GM12878 (cell line): ENCODE measurements at places on chromosomes 16 and 17.

GRCh38 chr17:1629504-1630310, 1.1 kb upstream of the SLC43A2 start:
- DNase-seq, result no peak

GRCh38 chr16:21279501-21279900, 1.4 kb upstream of the CRYM start:
- DNase-seq, result no peak

DNA sequence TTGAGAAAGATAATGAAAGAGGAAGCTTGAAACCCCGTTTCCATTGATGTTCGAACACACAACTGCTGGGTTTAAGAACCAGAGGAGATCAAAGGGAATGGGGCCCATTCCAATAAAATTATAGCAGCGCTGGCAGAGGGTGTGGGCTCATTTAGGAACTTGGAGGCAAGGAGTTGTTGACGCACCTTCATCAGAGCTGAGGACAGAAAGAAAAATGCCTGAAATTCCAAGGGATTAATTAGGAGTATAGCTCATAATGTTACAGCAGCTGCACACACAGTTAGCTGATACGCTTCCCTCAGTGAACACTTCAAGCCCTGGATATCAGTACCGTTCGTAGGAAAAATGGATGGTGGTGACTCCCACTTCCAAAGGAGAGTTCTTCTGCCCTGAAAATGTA, 127.2 kb downstream of the AXIN2 start:
- DNase-seq, result no peak

DNA sequence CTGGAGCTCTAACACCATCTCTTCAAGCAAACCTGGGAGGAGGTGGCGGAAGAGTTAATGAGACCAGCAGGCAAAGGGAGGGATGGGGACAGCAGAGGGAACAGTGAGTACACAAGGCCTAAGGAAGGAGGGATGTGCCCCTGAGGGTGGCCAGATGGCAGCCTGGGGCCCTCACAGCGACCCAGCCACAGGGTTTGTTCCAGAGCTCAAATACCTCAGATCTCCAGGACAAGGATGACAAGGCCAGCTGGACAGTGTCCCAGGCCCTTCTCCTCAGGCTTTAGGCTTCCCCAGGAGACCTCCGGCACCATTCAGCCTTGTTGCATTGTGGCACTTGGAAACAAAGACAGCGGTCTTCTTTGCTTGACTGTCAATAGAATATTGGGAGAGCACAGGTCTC, 14.9 kb downstream of the CDIP1 start:
- DNase-seq, result no peak

DNA sequence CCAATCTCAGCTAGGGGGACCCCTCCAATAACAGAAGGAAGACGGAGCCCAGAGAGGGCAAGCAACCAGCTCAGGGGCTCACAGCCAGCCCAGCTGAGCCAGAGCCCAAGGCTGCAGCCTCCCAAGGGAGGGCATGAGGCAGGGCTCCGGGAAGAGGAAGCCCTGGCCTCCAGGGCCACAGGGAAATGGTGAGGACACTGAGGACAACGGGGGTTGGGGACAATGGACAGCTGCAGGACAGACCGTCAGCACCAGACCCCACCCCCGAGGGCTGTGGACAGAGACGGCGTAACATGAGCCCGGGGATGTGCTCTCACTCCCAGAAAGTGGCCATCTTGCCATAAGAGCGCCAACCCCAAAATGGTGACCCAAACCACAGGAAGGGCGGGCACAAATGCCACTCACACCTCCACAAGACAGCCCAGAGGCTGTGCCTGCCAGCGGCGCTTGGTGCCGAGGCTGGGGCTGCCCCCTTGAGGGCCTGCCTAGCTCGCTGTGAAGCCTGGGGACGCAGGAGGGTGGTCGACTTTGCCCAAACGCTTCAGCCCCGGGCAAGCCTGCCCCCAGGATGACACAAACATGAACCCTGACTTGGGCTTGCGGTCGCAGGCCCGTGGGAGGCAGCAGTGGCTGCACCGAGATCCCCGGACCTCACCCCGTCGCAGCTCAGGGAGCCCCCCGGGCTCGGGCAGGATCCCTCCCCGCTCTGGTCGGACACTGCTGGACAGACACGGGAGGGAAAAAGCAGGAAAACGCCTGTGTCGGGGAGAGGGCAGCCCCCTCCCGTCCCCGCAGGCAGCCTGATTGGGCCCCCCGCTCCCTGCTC, 10.5 kb downstream of the PIMREG start:
- no peak for DNase-seq

- no peak for DNase-seq
Measured at GRCh38 chr17:9729735-9730420, 61.5 kb downstream of the DHRS7C start.

DNA sequence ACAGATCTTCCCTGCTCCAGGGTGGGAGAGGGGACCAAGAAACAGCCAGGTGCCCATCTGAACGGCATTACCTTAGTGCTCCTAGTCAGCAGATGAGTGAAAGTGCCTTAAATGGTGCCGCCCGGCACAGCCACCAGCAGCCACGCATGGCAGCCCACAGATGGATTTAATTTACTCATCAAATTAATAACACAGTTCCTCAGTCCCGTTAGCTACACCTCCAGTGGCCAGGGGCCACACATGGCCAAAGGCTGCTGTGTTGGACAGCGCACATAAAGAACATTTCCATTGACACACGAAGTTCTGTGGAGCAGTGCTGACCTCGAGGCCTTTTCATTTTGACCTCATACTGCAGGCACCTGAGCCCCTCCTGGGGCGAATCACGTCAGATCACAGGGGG, 166.3 kb downstream of the CMIP start:
- DNase-seq, result no peak

DNA sequence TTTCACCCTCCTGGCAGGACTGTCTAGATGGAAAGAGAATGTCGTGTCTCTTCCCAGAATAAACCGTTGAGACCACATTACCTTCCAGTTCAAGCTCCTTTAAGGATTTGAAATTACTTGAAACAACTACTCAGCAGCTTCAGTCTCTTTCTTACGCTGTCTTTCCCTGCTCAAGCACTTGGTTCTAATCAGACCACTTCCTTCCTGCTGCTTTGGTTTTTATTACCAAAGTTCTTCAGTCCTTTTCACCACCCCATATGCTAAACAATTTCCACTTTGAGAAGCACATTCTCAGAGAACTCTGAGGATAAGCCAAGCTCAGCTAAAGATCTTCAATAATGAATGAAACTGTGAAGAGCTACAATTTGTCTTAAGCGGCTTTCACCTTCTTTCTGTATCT, 105.4 kb downstream of the STX8 start:
- peak; percentile 25 for DNase-seq

DNA sequence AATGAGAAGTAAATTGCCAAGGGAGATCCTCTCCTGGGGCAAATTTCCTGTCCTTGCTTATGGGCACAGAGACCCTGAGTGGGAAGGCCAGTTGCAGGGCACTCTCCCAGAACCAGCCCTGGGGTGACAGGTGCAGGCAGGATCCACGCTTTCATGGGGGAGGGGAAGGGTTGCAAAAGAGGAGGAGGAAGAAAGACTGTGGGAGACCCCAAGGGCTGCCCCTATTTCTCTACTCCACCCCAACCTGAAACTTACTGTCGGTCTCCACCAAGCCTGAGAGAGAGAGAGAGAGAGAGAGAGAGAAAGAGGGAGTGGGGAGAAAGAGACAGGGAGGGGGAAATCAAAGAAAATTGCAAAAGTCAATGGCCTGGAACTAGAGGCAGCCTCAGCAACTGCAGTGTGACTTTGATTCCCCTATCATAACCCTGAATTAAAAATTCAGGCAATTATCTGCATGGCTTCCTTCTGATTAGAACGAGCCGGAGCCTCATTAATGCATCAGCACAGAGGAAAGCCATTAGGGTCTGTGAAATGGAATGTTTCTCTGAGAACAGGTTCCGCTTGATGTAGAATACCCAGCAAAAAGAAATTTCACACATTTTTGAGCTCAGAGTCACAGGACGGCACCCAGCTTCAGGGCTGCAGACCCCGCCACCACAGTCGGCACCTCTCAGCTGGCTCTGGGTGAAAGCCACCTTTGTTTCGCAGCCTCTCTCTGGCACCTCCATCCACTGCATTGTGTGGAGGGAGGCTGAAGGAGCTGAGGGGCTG, 45.1 kb upstream of the HNF1B start:
- no peak for DNase-seq

GRCh38 chr16:66580605-66581209, 1.4 kb downstream of the CMTM2 start:
- DNase-seq, result no peak

GRCh38 chr17:39702901-39703893, 3.3 kb downstream of the ERBB2 start:
- peak; percentile 25 for DNase-seq

GRCh38 chr17:791829-792228, 9.7 kb downstream of the MRM3 start:
- no peak for DNase-seq

DNA sequence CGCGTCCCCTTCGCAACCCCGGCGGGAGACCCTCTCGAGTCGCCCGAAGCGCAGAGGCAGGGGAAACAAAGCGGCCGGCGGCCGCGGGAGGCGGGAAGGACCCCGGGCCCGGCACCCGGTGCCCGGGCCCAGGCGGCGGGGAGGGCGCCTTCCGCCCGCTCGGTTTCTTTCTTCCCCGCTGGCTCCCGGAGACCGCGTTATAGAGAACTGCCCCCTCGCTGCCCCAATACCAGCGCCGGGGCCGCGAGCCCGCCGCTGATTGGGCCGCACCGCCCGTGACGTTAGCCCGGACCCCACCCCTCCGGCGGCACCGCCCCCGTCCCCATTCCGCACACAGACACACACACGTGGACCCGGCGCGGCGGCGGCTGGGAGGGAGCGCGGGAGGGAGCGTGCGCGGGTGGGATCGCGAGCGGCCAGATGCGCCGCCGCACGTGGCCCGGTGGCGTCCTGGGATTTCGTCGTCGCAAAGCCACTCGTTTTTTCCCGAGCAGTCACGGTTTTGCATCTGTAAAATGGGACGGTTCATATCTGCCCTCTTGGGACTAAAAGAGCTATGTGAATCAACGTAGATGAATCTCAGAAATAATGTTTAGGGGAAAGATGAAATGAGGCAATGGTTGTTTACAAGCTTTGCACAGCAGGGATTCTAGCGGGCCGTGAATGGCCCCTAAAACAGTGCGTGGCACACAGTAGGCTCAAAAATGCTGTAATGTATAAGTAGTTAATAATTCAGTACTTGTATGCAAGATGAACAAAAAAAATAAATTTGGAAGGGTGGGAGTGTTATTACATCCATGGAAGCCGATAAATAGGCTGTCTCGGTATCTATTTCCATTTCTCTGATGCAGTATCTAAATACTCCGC, at the start of gene EPOP:
TSS of gene EPOP (minus strand) at position 209 of the 867 bp plus-strand sequence. CDS start 462 bp downstream, outside the sequence.
- DNase-seq, result no peak

- DNase-seq, result no peak
Measured at GRCh38 chr17:73956595-73957465, 246.6 kb upstream of the RPL38 start.

- DNase-seq, result no peak
Measured at GRCh38 chr16:85579923-85580580, 33.1 kb upstream of the GSE1 start.

- DNase-seq, result no peak
Measured at GRCh38 chr17:37762666-37763065, 17.8 kb upstream of the HNF1B start.

DNA sequence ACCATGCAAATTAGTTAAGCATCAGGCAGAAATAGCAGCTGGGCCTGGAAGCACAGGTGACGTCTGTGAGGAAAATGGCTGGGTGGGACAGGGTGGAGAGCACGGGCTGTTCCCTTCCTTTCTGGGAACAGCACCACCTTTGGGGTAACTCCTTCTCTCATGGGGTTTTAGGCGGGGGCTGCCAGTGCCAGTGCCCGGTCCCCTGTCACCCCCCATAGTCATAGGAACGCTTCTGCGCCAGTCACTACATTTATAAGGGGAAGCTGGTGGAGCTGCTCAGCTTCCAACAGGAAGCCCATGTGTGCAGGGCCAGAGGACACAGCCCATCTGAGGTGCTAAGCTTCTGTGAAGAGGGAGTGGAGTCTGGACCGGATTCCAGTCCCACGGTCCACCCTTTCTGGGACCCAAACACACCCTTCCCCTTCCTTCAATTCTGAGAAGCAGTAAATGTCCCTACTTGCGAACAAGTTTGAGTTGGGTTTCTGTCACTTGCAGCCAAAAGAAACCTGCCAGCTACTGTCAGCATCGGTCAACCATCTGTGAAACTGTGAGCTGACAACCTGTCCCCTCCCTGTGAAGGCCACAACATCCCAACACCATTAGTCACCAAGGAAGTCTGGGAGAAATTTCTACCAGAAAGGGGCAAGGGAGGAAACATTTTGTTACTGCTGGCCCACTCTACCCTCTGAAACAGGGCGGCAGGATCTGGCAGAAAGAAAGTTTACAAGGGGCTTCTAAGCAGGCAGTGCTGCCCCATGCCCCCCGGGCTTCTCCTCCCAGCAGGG, 86.0 kb upstream of the AMZ2 start:
- DNase-seq, result no peak

- no peak for DNase-seq
Measured at GRCh38 chr16:72467157-72467759, 295.3 kb upstream of the PMFBP1 start.

- no peak for DNase-seq
Measured at GRCh38 chr17:76452127-76452659, 759 bp downstream of the UBE2O start.

GRCh38 chr17:70622368-70623260, 453.3 kb downstream of the KCNJ2 start:
- no peak for DNase-seq

DNA sequence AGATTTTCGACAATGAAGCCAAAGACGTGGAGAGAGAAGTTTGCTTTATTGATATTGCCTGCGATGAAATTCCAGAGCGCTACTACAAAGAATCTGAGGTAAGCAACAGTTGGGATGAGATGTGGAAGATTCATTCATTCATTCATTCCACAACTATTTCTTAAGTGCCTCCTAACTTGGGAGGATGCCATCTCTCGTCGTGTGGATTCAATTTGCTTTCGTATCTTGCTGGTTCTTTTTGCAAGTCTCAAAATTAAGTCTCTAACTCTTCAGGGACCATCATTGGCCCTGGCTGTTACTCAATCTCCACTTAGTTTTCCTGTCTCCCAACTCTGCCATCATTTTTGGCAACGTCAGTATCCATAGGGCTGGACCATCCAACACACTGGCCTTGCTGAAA, 85.6 kb upstream of the NOL11 start:
- DNase-seq, result no peak

GRCh38 chr17:80119839-80120238, 18.5 kb downstream of the GAA start:
- no peak for DNase-seq

DNA sequence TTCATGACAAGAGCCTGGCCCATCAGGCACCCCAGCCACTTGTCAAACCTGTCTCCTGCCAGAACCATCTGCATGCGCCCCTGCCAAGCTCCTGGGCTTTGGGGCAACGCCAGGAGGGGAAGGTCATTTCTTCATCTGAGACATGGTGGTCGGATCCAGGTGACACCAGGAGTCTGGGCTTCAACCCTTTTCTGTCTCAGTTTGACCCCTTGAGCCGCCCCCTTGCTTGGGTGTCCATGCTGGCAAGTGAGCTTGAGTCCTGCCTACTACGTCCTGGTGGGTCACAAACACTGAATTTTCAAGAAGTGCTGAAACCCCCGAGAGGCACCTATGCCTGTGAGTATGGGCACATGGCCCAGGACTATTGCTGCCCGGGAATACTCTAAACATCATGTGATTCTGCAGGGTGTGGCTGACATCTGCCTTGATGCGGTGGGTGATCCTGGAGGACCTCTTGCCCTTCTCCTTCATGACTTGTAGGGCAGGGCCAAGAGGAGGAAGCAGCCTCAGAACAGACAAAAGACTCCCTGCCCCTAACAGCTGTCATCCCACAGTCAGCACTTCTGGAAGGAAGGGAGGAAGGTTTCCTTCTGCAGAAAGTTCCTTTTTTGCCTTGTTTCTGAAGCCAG, 43.4 kb downstream of the TNFRSF13B start:
- DNase-seq, result no peak

GRCh38 chr16:69476920-69477443, 52.6 kb downstream of the CYB5B start:
- DNase-seq, result no peak

- no peak for DNase-seq
Measured at GRCh38 chr16:86734543-86735460, 156.5 kb downstream of the FOXL1 start.
